Astrocyte of the cerebellum (primary cell): ENCODE measurements at places on chromosomes 7 and 10.

DNA sequence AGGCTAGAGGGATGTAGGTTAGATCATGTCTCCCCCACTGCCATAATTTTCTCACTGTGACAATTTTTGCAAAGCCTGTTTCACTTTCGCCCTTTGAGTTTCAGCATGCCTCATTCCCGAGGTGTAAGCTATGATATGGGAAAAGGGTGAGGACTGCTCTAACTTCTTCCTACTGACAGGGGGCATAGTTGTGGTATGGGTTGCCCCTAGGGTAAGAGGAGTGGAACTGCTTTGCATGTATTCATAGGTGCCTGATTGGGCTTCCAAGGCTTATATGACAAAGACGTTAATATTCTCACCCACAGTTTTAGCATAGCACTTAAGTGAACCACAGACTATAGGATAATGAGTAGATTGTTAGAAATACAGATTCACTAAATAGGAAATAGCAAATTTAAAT is 148.7 kb downstream of the BBS9 start:
- DNase-seq = no peak

DNA sequence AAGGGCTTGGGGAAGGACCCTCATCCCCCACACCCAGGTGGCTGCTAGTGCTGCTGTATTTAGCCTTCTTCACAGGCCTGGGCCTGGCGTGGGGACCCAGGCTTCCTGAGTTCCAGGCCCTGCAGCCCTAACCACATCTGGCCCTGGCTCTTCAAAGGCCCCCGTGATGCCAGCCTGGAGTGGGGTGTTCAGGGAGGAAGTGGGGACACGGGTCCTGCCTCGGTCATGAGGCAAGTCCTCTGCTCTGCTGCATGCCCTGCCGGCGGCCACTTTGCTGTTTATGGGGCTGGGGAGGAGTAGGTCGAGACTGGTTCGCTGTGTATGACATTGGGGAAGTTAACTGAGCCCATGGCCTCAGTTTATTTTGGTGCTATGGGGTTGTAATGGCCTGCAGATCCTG is 8.5 kb upstream of the AQP1 start:
- no peak for DNase-seq

GRCh38 chr7:108525327-108525984 is 479 bp downstream of the PNPLA8 start:
- DNase-seq = peak; percentile 49

GRCh38 chr7:132030086-132030568 is 473.7 kb upstream of the PODXL start:
- DNase-seq = peak; percentile 15

DNA sequence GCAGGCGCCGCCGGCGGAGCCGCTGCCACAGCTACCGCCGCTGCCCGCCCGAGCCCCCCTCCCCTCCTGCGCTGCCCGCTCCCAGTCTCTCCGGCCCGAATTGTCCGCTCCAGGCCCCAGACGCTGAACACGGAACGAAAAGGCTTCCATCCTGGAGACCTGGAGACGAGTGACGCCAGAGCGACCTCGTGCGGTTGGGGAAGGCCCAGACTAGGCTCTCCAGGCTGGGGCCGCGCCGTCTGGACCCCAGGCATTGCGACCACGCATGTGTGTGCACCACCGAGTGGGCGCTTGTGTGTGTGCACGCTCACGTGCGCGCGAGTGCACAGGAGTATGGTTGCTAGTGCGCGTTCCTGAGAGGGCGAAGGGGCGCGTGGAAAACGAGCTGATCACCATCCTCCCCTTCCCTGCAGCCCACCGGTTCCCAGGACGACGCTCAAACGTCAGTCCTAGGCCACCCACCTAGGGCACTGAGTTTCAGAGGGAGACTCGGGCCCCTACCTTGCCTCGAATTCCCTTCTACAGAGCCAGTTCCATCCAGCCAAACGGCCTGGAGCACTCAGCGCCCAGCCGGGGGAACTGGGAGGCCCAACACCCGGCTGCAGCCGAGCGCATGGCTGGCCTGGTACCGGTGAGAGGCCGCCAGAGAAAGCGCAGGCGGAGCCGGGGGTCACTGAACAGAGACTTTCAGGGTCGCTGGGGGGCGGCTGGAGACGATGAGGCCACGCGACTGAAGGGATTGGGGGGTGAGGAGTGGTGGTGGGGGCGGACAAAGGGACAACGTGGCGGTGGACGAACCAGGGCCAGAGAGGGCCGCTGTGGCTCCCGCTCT is 11.6 kb downstream of the LBX1 start:
- no peak for DNase-seq

DNA sequence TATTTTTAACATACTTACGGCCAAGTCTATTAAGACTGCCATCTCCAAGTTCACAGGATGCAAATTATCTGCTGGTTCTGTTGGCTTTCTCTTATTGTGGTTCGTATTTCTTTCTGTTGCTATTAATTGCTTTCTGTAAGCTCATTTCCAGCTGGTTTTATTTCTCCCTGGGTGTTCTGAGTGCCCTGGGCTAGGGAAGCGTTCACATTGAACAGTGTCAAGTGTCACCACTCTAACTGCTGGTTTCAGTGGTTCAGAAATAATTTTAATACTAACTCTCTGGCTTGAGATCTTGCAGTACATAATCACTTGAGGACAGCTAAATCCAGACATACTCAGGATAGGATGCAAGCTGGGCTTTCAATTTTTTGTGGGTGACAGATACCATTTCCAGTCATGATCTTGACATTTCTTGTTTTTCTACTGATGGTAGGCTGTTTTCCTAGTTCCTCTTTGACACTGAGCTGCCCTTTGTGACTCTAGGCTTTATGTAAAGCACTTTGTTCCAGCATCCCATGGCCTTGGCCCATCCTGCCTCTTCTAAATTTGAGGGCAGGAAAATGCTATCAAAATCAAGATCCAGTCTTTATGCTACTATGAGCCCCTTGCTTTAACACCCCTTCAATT is 117.6 kb downstream of the SNX13 start:
- no peak for DNase-seq

- no peak for DNase-seq
Measured at GRCh38 chr7:101823596-101823995, 6.2 kb downstream of the CUX1 start.

GRCh38 chr10:89702121-89702480 is 711 bp downstream of the KIF20B start:
- no peak for DNase-seq

DNA sequence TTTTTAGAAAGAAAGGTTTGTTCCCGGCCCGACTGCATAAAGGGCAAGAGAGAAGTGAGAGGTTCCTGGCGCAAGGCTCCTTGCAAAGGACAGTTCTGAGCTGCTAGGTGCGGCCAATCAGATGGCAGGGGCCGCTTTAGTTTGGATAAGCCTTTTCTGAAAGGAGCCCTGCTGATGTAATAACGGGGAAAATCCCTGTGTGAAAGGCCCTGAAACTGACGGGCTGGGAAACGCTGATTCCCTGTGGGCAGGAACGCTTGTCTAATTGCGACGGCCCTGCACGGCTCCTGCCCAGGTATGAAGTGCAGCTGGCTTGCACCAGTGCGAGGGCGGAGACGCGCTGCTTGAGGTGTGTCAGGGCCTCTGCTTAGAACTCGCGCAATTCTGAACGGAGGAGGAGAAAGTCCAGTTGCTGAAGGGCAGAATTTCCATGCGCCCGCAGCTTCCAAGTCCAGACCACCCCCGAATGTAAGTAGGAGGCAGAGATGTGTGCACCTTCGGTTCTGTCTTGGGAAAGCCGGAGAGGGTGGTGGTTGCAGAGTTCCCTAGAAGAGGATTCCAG is 30.5 kb downstream of the TACC2 start:
- DNase-seq = no peak

DNA sequence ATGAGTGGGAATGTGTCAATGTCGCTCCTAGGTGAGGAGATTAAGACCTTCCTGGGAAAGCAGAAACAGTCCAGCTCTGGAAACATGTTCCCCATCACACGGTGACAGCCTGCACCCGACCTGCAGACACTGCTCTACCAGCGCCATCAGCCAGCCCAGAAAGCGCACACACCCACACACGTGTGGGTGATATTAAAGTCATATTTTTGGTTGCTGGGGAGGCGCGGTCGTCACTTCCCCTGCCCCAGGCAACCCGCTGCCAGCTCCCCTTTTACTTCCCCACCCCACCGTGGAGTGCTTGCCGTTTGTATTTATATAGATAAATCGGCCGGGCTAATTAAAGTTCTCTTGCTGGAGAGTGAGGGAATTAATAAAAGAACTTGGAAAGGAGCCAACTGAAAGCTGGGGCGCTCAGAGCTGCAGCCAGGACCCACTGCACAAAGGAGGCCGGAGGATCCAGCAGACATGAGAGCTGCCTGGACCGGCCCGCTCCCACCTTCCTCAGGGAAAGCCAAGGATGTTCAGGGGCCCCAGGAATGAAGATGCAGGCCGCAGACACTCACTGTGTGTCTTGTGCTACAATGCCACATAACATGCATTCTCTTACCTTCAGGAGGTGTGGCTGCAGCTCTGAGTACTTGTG is 145.2 kb upstream of the UNC5B start:
- DNase-seq = no peak

DNA sequence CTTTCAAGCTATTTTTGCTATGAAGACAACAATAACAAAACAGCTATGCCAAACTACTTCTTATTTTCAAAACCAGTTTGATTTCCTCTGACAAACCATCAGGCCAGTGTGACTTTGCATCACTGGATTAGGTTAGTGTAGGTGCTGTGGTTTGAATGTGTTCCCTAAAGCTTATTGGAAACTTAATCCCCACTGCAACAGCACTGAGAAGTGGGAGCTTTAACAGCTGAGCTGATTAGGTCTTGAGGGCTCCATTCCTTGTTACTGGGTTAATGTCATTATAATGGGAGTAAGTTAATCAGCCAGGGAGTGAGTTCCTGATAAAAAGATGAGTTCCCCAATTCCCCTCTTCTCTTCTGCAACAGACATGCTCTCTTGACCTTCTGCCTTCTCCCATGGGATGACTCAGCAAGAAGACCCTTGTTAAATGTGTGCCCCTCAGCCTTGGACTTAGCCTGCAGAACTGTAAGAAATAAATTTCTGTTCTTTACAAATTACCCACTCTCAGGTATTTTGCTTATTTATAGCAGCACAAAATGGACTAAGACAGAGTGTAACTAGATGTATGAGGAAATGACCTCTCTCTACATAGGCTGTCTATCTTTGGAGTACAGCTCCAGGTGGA is 186.8 kb downstream of the CTTNBP2 start:
- DNase-seq = no peak

DNA sequence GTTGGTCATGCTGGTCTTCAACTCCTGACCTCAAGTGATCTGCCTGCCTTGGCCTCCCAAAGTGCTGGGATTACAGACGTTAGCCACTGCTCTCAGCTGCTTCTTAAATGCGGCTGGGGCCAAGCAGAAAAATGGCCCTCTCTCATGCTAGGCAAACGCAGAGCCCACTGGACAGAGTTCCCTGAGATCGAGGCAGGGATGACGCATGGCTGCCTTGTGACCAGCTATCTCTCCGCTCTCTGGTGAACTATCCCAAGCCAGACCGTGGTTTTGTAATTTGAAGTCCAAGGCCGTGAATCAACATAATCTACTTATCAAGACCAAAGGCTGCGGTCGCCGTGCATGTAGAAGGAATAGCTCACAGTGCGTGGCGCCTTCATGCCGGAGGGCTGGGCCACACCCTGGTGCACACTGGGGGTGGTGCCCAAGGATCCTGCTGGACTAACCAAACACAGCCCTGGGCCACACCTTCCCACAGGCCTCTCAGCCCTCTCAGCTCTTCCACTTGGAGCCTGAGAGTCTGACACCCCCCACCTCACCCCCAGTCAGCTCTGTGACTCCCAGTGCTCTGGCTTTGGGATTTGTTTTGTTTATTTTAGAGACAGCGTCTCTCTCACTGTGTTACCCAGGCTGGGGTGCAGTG is 88.1 kb upstream of the CUX1 start:
- DNase-seq = peak; percentile 60

DNA sequence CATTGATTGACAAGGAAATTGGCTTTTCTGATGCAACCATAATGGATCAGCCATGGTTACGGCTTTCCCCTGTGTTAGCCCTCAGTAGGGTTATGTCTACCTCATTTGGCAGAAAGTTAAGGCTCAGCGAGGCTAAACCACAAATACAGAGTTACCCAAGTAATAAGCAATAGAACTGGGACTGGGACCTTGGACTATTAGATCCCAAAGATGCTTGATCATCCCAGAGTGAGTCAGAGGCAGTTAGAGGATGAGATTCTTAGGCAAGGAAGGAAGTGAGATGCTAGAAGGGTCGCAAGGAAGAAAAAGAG is 401.4 kb downstream of the TNS3 start:
- DNase-seq = no peak

DNA sequence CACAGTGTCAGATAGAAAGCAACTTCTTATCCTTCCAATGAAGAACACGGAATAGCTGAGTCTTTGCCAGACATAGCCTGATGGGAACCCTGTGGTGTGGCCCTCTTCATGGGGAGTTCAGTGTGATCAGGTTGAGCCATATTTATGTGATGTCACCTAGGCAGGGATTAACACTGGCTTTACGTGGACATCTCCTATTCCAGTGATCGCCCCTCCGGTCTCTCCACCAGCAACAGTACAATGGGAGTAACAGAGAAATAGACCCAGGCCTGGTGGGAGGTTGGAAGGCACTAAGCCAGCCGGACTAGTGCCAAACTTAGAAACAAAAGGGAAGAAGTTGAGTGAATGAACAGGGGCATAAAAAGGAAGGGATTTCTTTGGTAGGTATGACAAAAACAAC is 358.1 kb downstream of the PRPF18 start:
- DNase-seq = no peak

DNA sequence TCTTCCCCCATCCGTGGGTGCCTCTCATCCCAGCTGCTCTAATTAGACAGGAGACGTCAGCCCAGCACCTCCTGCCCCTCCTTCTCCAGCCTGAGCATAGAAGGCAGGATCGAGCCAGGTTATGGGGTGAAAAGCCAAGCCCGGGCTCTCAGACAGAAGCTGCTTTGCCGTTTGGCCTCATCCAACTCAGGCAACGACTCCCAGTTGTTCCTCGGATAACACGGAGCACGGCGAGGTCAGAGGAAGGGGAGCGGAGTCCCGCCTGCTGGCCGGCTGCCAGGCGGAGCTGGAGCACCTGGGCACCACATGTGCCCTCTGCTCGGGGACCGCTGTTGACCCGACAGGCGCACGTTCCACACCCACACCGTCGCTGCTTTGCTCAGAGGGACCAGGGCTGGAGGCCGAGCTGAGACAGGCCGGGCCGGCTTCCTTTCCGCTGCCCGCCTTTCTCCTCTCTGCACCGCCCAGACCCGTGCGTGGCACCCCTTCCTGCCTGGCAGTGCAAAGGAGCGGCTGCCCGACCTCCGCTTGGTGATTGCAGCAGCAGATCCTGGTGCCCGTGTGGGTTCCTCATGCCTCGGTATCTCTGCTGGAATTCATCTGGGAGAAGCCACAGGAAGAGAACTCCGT is 21.6 kb upstream of the UNCX start:
- no peak for DNase-seq

- no peak for DNase-seq
Measured at GRCh38 chr7:115548756-115549155, 481.8 kb downstream of the TFEC start.

- DNase-seq = peak; percentile 79
Measured at GRCh38 chr7:48781752-48782151, 142.6 kb upstream of the CDC14C start.

GRCh38 chr10:100347568-100348195 is 649 bp downstream of the SCD start:
- no peak for DNase-seq

GRCh38 chr10:43045631-43046287 is 31.1 kb upstream of the RET start:
- DNase-seq = no peak
